SHP77 treated with DMSO at 0.1 percent for 48 hours (cell line): ENCODE measurements at places on chromosomes 6 and 20.

- peak; percentile 20 for DNase-seq
Measured at GRCh38 chr6:95203153-95203754, 374.1 kb upstream of the MANEA start.

GRCh38 chr6:4923081-4923480, 80.8 kb downstream of the RPP40 start:
- no peak for DNase-seq

- DNase-seq, result no peak
Measured at GRCh38 chr6:410555-411395, 19.2 kb downstream of the IRF4 start.

DNA sequence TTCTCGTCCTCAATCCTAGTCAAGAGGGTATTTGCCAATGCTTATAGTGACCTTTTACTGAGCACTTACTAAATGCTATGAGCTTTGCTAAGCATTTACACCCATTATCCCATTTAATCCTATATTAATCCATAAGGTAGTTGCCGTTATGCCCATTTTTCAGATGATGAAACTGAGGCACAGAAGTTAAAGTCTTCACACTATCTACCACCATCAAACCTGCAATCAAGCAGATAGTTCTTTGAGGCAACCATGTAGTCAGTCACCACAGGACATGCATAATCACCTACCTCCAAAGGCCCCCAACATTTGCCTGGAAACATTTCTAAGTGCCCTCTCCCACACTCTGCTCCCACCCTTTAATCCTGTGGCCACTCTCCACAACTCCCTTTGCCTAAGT, 149.6 kb downstream of the LY86 start:
- no peak for DNase-seq

DNA sequence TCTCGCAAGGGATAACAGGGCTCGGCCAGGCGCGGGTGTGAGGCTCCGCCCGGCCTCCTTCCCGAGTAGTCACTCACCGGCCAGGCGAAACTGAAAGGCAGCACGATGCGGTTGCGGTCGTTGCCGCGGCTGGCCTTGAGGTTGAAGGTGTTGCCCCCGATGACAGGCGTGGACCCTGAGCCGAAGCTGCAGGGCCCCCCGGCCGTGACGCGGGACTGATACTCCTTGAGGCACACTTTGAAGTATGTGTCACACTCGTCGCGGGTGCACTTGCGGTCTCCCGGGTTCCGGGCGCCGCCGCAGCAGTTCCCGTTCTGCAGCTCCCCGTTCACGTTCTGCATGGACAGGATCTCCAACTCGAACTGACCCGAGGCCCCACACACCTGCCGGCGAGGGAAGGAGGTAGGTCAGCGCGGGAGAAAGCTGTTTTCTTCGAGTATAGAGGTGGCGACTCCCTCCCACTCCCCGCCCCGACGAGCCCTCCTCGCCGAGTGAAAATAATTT, 1.1 kb downstream of the JAG1 start:
- peak; percentile 12 for DNase-seq

- DNase-seq, result no peak
Measured at GRCh38 chr6:70395301-70395672, 18.0 kb upstream of the FAM135A start.

DNA sequence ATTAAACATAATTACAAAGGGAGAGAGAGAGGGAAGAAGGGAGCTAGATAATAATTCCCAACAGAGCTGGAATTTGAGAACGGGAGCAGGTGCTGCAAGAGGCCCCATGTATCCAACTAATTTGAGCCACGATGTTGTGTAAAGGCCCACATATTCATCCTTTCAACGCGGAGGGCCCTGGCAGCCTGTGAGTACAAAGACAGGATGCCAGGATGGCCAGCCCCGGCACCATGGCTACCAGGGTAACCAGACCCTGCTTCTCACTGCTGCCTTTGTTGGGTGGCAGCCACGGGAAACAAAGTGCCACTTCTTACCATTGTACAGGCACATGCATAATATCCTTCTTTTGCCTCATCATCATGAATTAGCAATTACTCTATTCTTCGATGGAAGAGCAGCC, 492.0 kb upstream of the NRSN1 start:
- DNase-seq, result no peak

DNA sequence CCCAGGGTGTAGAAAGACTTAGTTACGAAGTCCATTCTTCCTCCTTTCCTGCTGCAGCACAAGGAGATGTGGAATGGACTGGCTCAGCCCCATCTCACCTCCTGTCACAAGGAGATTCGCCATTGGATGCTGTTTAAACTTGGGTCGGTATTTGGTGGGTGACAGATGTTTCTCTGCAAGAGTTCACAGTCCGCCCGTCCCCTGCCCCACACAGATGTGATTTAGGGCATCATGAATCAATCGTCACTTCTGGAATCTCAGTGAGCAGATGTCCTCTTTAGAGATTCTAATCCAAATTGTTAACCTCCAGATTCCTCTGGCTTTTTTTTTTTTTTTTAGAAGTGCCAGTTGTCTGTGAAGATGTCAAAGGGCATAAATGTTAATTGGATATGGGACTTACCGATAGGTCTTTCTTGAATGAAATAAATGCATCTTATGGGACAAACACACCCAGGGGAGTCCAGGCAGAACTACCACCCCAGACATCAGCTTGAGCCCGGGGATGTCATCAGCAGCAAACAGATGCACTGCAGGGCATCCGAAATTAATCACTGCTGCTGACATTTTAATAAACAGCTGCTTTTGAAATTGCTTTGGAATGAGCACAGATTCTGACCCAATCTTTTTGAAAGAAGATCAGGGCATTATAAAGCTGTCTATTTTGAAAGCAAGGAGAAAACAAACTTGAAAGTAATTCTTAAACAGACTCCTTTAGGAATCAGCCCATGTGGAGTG, 117.6 kb upstream of the CDH4 start:
- DNase-seq, result no peak

- no peak for DNase-seq
Measured at GRCh38 chr20:50344232-50345071, 153.8 kb downstream of the CEBPB start.
